Heart left ventricle (tissue), 16 donors: ENCODE measurements at places on chromosomes 1 and 21.

- H3K27me3 ChIP-seq, result no peaks in the 10 kb centered on the region
- H3K4me1 ChIP-seq, result no peaks in the 10 kb centered on the region
- no peaks in the 10 kb centered on the region for H3K36me3 ChIP-seq
- H3K27ac ChIP-seq, result no peak overlapping the region
- no peak overlapping the region for H3K4me3 ChIP-seq
These were observed 27.8 kb downstream of the RAB3B start for GRCh38 chr1:51962486-51963356.

- H3K4me3 ChIP-seq, result no peak overlapping the region
- peaks cover 24% of the 10 kb centered on the region for H3K27me3 ChIP-seq
- no peak for DNase-seq
- H3K27ac ChIP-seq, result no peak overlapping the region
- no peaks in the 10 kb centered on the region for H3K36me3 ChIP-seq
- H3K4me1 ChIP-seq, result peaks cover 9% of the 10 kb centered on the region
These were observed 3.9 kb upstream of the IFNLR1 start for GRCh38 chr1:24190983-24191461.

- H3K36me3 ChIP-seq, result no peaks in the 10 kb centered on the region
- H3K27ac ChIP-seq, result peak overlapping the region; percentile 72
- DNase-seq, result no peak
- H3K4me1 ChIP-seq, result peaks cover 48% of the 10 kb centered on the region
- H3K4me3 ChIP-seq, result no peak overlapping the region
These were observed 164.5 kb downstream of the TOMM20 start for GRCh38 chr1:234963904-234964702.

DNA sequence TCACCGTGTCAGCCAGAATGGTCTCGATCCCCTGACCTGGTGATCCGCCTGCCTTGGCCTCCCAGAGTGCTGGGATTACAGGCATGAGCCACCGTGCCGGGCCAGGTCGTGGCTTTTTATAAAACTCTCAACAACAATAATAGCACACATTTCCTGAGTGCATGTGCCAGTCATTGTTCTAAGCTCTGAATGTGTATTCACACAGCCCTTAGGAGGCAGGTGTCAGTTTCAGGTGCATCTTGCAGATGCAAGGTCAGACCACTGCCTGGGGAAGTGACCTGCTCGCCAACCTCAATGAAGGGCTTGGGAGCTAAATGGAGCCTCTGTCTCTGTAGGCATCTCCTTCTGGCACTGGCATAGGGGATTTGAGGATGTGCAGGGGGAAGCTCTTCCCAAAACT, 1.6 kb upstream of the LEFTY2 start:
- no peak for DNase-seq
- H3K27ac ChIP-seq, result no peak overlapping the region
- no peak overlapping the region for H3K4me3 ChIP-seq
- H3K4me1 ChIP-seq, result peaks cover 30% of the 10 kb centered on the region
- H3K36me3 ChIP-seq, result no peaks in the 10 kb centered on the region

DNA sequence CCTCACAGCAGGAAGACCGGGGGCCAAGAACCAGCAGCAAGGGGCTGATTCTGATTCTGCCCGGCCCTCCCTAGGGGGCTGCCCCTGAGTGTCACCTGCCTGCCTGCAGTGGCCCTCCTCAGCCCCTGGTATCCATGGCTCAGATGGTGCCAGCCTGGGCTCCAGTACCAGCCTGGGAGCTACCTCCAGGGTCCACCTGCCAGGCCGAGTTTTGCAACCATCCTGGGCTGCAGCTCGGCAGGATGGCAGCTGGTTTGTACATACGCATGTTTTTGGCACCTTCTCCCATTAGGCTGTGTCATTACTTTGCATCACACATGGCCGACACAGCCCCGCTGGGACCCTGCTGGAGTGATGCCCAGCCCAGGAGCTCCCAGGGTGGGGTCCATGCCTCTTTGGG, 93.3 kb upstream of the WNT4 start:
- DNase-seq, result peak; percentile 9
- no peak overlapping the region for H3K27ac ChIP-seq
- peaks cover 5% of the 10 kb centered on the region for H3K27me3 ChIP-seq
- H3K36me3 ChIP-seq, result no peaks in the 10 kb centered on the region
- H3K4me3 ChIP-seq, result no peak overlapping the region

DNA sequence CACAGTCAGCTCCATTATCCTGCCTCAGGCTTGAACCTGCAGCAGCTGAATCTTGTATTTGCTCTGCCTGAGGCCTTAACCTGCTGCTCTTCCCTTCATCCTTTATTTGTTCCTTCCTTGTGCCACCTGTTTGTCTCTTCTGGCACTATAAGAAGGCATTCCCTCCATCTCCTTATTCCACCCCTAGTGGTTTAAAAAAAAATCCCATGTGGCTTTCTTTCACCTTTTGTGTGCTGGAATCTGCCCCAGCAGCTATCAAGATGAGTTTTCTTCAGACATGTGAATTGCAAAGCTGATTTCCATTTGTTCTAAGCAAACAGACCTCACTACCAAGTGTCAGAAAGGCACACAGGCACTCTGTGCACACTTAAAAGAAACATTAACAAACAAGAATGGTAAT, 294.6 kb downstream of the TTLL7 start:
- H3K4me3 ChIP-seq, result no peak overlapping the region
- H3K27ac ChIP-seq, result no peak overlapping the region
- H3K27me3 ChIP-seq, result no peaks in the 10 kb centered on the region
- no peaks in the 10 kb centered on the region for H3K36me3 ChIP-seq
- DNase-seq, result no peak

DNA sequence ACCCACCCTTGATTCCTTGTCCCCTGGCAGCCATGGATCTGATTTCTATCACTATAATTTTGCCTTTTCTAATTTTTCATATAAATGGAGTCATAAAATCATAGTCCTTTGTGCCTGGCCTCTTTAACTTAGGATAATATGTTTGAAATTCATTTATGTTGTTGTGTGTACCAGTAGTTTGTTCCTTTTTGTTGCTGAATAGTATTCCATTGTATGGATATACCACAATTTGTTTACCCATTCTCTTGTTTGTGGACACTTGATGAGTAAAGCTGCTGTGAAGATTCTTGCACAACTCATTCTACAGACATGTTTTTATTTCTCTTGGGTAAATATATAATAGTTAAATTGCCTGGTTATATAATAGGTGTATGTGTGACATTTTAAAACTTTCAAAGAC, 22.7 kb upstream of the GJA8 start:
- H3K36me3 ChIP-seq, result no peaks in the 10 kb centered on the region
- no peak overlapping the region for H3K27ac ChIP-seq
- no peak for DNase-seq
- H3K27me3 ChIP-seq, result no peaks in the 10 kb centered on the region
- no peak overlapping the region for H3K4me3 ChIP-seq
- no peaks in the 10 kb centered on the region for H3K4me1 ChIP-seq

DNA sequence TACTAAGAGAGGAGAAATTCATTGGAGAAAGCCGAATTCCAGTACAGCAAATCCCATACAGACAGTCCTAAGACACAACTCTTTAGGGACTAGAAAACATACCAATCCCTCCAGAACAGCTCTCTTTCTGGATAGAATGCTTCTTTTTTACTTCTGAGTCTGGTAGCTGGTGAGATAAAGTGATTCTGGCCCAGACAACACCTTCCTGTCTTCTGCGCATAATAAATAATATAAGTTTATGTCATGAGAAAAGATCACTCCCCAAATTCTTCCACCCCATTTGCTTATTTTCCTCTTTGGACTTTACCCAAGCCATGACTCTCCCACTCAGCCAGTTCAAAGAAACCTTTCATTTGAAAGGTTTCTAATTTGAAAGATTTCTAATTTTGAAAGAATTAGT, 98.4 kb downstream of the EDEM3 start:
- no peak overlapping the region for H3K4me3 ChIP-seq
- no peaks in the 10 kb centered on the region for H3K4me1 ChIP-seq
- no peak for DNase-seq
- H3K27me3 ChIP-seq, result no peaks in the 10 kb centered on the region

DNA sequence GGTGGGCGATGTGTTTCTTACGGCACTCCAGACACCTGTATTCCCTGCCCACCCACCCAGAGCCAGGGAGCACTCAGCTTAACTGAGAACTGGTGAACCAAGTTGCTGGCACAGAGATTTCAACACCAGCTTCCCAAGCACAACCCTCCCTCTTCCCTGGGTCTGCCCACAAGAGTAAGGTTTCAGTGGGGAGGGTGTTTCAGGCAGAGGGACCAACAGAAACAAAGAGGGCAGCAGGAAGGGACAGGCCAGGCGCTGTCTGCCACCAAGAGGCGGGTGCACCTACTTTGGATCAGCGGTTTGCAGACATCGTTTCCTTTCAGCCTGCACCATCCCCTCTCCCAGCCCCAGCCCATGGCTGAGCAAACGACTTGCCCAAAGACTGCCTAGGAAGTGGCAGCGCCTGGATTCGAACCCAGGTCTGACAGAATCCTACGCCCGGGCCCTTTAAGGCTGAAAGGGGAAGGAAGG, 21.9 kb upstream of the ALDH4A1 start:
- no peak for DNase-seq
- no peak overlapping the region for H3K4me3 ChIP-seq
- H3K4me1 ChIP-seq, result peaks cover 72% of the 10 kb centered on the region
- H3K36me3 ChIP-seq, result no peaks in the 10 kb centered on the region
- peak overlapping the region; percentile 95 for H3K27ac ChIP-seq
- no peaks in the 10 kb centered on the region for H3K27me3 ChIP-seq

DNA sequence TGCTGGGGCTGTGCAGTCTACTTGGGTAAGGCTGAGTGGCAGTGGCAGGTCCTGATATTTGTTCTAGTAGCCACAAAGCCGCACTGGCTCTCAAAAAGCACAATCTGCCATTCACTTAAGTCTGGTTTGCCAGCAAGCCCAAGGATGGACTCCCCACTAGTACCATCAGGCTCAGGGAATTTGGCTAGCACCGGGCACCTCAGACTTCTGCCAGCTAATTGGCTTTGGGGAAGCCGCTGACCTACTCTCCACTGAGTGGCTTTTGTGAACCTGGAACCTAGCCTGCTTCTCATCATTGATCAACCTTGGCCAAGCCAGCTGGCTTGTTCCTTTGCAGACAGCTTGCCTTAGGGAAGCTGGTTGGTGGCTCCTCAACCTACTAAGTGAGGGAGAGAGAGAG, 83.1 kb downstream of the ESRRG start:
- H3K36me3 ChIP-seq, result no peaks in the 10 kb centered on the region
- no peak for DNase-seq
- H3K27me3 ChIP-seq, result no peaks in the 10 kb centered on the region
- no peak overlapping the region for H3K4me3 ChIP-seq

DNA sequence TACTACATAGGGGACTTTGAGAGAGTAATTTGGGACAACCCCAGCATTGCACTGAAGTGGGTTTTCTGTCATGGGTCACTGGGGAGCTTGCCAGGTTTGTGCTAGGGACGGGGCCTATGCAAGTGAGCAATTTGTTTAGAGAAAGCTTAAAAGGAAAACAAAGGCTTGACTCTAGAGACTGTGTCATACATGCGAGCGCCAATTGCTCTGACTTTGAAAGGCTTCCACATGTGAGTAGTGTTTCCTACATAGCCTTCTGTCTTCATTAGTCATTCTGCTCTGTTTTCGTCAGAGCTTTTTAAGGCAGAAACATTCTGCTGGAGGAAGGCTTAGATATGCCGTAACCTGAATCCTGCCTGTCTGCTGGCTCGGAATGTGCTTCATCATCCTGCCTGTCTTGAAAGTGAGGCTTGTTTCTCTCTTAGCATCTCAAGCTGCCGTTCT, 28.4 kb downstream of the TRIM45 start:
- no peaks in the 10 kb centered on the region for H3K36me3 ChIP-seq
- H3K27me3 ChIP-seq, result no peaks in the 10 kb centered on the region
- no peaks in the 10 kb centered on the region for H3K4me1 ChIP-seq
- peak; percentile 50 for DNase-seq
- no peak overlapping the region for H3K4me3 ChIP-seq

- H3K36me3 ChIP-seq, result no peaks in the 10 kb centered on the region
- no peaks in the 10 kb centered on the region for H3K27me3 ChIP-seq
- H3K4me1 ChIP-seq, result no peaks in the 10 kb centered on the region
- H3K4me3 ChIP-seq, result no peak overlapping the region
- no peak overlapping the region for H3K27ac ChIP-seq
- DNase-seq, result no peak
These were observed 47.7 kb upstream of the DNASE2B start for GRCh38 chr1:84350550-84350949.

- H3K27me3 ChIP-seq, result no peaks in the 10 kb centered on the region
- peaks cover 23% of the 10 kb centered on the region for H3K4me1 ChIP-seq
- H3K36me3 ChIP-seq, result no peaks in the 10 kb centered on the region
- DNase-seq, result no peak
- no peak overlapping the region for H3K27ac ChIP-seq
These were observed 94.9 kb downstream of the MRPL37 start for GRCh38 chr1:54294887-54295286.

DNA sequence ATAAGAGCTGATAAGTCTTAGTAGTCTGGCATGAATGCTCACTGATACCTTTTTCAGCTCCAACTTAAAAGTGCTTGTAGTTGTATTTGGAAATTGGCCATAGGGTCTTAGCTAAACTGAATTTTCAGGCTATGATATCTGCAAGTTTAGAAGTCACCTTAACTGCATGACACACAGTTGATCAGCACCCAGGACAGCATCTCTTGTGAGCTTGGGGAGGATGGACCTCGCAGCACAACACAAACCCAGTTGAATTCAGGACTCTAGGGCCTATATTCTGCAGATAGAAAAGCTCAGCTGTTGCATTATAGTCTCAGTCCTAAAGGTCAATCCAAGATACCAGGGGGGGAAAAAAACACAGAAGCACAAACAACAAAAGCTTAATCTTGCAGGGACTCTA, 394.3 kb downstream of the KCNH1 start:
- no peaks in the 10 kb centered on the region for H3K27me3 ChIP-seq
- H3K27ac ChIP-seq, result no peak overlapping the region
- no peak for DNase-seq
- H3K4me3 ChIP-seq, result no peak overlapping the region

DNA sequence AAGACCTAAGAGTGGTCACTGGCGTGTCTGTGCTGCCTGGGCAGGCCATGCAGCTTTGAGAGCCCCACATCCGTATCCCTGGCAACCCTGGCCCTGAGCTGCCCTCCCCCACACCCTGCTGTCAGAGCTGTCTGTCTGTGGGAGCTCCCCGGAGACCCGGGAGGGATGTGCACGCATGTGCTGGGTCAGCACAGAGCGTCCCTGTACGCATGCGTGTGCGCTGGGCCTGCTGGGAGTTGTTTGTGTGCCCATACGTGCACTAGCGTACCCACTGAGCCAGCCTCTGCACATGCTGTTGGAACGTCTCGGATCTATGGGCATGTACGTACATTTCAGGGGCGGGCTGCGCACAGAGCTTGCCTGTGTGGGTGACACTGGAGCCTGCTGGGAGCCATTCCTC, 89.3 kb downstream of the EPHB2 start:
- DNase-seq, result no peak
- no peak overlapping the region for H3K27ac ChIP-seq
- no peaks in the 10 kb centered on the region for H3K4me1 ChIP-seq
- no peaks in the 10 kb centered on the region for H3K27me3 ChIP-seq
